ENCODE measurements at places on chromosomes 7 and 10.

DNA sequence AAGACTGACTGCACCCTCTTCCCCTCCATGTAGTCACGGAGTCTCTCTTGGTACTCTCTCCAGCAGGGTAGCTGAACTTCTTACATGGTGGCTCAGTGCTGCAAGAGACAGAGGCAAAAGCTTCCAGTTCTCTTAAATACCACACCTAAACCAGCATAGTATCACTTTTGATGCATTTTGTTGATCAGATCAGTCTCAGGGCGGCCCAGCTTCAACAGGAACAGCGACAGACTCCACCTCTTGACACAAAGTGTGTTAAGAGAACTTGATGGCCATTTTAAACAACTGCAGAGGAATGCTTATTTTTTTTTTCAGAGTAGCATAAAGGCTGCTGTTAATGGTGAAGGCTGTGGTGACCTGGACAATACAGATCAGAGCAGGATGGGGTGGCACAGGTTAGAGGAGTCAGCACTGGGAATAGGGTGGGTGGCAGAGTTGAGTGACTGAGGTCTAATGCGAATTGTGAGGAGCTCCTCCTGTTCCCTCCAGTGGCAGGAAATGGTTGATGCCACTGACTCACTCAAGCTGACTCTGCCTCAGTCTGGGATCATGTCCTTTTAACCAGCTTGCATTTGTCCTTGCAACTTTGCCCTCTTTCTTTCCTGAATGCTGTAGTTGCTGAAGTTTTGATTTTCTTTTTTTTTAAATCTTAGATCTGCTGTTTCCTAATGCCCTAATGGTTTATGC lies 17.3 kb downstream of the MGAM start:
- no peak for DNase-seq

DNA sequence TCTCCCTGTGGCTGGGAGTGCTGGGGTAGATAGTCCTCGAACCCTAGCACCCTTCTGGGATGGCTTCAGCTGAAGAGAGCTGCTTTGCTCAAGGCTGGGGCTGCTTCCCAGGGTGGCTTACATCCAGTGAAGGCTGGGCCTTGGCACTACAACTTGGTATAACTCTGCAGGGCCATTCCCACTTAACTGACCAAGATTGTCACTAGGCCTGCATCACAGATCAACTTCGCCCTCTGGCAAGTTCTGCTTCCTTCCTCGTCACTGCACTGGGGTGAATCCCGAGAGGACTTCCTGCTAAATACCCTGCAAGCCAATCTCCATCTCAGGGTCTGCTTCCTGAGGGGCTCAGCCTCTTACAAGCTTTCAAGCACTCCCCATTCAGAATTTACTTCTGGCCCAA lies 195.2 kb downstream of the DOCK4 start:
- no peak for DNase-seq

- DNase-seq: peak; percentile 67
Measured at GRCh38 chr10:68154211-68154497, 44.9 kb downstream of the MYPN start.

DNA sequence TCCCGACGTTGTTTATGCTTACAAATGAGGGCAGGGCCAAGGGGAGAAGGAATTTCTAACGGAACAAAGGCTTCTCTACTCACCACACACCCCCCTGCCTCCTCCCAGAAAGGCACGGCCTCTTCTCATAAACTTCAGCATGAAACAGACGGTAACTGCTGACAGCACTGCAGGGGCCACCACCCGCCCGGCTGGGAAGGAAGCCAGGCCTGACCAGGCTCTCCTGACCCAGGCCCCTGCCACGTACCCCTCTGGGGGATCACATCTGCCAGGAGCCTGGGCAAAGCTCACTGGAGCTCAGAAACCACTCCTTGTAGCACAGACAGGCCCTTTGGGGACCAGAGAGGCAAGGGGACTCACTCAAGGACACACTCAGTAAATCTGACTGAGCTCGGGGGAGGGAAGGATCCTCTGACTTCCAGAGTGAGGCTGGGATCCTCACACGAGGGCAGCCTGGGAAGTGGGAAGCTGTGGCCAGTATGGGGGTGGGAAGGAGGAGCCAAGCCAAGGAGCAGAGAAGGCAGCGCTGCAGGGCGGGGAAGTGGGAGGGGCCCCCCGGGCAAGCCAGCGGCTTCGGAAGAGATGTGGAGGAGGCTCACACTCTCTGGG lies 46.1 kb downstream of the ZCCHC24 start:
- peak; percentile 48 for DNase-seq

- no peak for DNase-seq
Measured at GRCh38 chr10:25294032-25294926, 119.5 kb downstream of the GPR158 start.

GRCh38 chr10:25766213-25766612 lies 167.8 kb upstream of the MYO3A start:
- DNase-seq: no peak

- DNase-seq: no peak
Measured at GRCh38 chr7:17384400-17384799, 85.9 kb downstream of the AHR start.
